Mucosa of descending colon (tissue), 3 donors: ENCODE measurements at places on chromosomes 7 and 10. TPM values are rescaled to one million over a fixed set of nuclear protein-coding genes. Genes with fewer than 3 reads are reported as not detected.

SLC29A4 gene
- total RNA-seq = 5.4 TPM

NPFFR1 gene
- 0.06 TPM for total RNA-seq

DNA sequence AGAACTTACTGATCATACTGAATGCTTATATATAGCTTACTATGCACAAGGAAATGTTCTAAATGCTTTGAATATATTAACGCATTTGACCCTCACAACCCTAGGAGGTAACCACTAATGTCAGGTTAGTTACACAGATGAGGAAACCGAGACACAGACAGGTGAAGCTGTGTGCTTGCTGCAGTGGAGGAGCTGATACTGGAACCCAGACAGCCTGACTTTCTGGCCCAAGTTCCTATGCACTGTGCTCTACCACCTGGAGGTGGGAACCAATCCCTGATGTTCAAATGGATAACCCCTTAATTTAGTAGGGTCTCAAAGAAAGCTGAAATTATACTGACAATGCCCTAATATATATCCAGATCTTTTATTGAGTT, 119.6 kb downstream of the SORBS1 start:
- DNase-seq = no peak

DNA sequence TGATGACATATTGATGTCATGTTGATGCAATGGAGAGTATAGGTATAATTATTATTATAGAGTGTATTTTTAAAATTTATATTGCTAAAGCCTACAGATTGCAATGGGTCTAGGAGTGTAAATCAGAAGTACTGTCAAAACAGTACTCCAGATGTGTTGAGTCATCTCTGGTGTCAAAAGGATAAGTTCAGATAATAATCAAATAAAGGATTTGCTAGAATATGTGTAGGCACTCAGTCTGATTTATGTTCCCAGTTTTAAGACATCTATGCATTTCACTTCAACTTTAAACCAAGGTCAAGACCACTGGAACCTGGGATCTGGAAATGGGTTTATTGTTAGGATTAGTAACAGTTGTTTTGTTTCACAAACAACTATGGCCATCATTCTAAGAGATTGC, 342.3 kb upstream of the BMPER start:
- no peak for DNase-seq

DNA sequence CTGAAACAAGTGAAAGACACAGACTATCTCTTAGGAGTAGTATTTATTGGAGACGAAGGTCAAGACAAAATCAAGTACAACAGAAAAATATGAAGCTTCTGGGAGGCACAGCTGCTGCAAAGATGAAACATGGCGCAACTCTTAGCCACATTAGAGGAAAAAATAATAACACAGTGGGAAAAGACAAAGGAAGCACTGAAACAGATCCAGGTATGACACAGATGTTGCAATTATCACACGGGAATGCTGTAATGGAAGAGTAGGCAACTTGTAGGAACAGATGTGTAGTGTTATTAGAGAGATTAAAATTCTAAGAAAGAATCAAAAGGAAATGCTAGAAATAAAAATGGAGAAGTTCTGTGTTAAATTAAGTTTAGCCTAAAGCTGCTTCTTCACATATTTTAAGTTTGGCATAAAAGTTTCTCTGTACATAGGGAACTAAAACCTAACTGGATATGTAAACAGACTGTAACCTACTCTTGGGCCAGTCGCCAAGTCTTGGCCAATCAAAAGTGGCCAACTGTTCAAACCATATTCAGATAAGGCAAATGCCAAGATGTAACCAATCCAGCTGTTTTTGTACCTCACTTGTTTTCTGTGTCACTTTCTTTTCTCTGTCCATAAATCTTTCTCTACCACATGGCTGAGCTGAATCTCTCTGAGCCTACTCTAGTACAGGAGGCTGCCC, 1132.0 kb upstream of the LRRTM3 start:
- peak; percentile 64 for DNase-seq
